Central memory CD4-positive, alpha-beta T cell (primary cell): ENCODE measurements at places on chromosomes 12 and 14.

DNA sequence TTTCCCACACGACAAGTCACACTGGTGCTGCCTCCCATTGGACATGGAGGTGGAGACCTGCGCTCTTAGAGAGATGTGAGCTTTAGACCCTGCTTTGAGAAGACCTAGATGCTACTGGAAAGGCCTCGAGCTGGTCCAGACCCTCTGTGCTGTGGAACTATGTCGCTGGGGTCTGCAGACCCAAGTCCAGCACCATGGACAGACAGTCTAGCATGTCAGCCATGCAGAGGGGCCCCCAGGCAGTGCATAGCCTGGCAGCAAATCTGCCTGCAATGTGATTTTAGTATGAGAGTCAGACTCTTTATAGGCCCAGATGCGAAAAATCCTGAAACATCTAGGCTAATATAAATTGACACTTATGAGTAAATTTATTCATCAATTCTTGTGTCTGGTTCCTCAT, 141.5 kb downstream of the NTF3 start:
- DNase-seq = no peak

GRCh38 chr12:3601461-3602150, 110.6 kb downstream of the PRMT8 start:
- no peak for DNase-seq

GRCh38 chr12:124502379-124502778, 65.0 kb downstream of the NCOR2 start:
- DNase-seq = no peak

- no peak for DNase-seq
Observed at GRCh38 chr12:109654357-109654756, 59.3 kb upstream of the FAM222A start.

DNA sequence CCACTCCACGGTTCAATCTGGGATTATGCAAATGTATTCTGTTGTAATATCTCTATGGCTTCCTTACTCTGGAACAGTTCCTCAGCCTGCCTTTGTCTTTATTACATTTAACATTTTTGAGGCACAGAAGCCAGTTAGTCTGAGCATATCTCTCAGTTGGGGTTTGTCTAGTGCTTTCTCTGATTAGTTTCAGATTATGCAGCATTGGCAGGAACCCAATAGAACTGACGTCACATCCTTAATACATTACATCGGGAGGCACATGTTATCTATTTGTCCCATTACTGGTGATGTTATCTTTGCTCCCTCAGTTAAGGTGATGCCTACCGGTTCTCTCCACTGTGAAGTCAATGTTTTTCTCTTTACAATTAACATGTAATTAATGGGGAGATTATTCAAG, 62.4 kb downstream of the PPM1A start:
- DNase-seq = no peak
